ENCODE measurements at places on chromosomes 13 and 19. TPM values are rescaled to one million over a fixed set of nuclear protein-coding genes. Genes with fewer than 3 reads are reported as not detected.
A peak's percentile ranks its signal among the peaks of the same experiment; 100 is the strongest.

CACNA1A gene
- 0.20 TPM for total RNA-seq

DNA sequence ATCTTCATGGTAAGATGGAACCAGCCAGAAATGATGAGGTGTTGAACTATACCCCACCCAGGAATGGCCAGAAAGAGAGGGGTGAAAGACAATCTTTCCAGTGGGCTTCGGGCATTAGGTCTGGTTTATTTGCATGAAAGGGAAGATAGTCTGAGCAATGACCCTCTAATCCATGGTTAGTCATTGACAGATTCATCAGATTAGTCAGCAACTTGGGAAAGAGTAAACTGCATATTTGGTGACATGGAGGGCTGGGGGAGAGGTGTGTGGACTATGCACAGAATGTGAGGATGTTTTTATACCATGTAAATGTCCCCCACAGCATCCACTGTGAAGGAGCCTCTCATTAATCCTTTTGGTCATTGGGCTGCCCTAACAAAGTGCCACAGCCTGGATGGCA is 30.1 kb upstream of the USP12 start:
- no peak for DNase-seq
- H3K4me3 ChIP-seq, result no peak overlapping the region
- no peak overlapping the region for H3K27ac ChIP-seq
- H3K4me1 ChIP-seq, result no peaks in the 10 kb centered on the region
- no peaks in the 10 kb centered on the region for H3K36me3 ChIP-seq

DNA sequence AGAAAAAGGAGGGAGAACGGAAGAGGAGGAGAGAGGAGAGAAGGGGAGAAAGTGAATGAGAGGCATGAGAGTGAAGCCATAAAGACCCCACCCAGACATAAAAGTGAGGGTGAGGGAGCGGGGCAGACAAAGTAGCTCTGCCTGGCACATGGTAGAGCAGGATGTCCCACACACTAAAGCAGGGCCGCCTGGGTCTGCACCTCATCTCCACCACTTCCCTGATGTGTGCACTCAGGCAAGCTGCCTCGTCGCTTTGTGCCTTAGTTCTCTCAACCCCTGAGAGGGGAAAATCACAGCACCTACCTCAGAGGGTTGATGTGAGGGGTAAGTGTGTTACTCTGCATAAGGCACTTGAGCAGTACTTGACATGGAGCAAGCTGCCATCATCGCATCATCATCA is 488.1 kb downstream of the COG6 start:
- peaks cover 31% of the 10 kb centered on the region for H3K4me1 ChIP-seq
- H3K27ac ChIP-seq, result no peak overlapping the region
- H3K4me3 ChIP-seq, result no peak overlapping the region
- DNase-seq, result no peak

DNA sequence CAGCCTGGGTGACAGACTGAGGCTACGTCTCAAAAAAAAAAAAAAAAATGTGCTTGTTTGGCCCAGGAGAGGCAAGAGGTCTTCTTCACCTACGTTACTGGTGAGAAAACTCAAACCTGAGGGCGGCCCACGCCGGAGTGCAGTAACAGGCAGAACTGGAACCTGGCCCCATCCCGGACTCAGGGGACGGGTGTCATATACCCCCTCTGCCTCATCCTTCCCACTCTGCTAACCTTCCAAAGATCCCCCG is 414 bp upstream of the ADAT3 start:
- peak overlapping the region; percentile 70 for H3K27ac ChIP-seq
- peaks cover 15% of the 10 kb centered on the region for H3K4me1 ChIP-seq
- no peaks in the 10 kb centered on the region for H3K27me3 ChIP-seq
- no peak overlapping the region for H3K4me3 ChIP-seq
- H3K36me3 ChIP-seq, result no peaks in the 10 kb centered on the region

DNA sequence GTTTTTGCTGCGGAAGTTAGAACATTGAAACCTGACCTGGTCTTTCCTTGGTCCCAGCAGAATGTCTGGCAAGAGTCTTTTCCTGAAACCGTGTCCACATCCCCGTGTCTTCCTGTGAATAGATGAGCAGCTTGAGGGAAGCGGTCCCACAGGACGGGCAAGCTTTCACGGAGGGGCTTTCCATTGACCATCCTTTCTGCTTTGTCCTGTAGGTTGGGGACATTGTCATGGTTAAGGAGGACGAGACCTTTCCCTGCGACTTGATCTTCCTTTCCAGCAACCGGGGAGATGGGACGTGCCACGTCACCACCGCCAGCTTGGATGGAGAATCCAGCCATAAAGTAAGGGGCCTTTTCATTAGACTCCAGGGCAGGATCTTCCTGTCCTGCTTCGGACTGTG is 126.0 kb downstream of the ATP11A start:
- peaks cover 17% of the 10 kb centered on the region for H3K36me3 ChIP-seq
- no peak overlapping the region for H3K4me3 ChIP-seq
- H3K27ac ChIP-seq, result no peak overlapping the region
- H3K27me3 ChIP-seq, result no peaks in the 10 kb centered on the region
- no peak for DNase-seq

- H3K4me1 ChIP-seq, result peaks cover 59% of the 10 kb centered on the region
- H3K27ac ChIP-seq, result no peak overlapping the region
- no peak overlapping the region for H3K4me3 ChIP-seq
- DNase-seq, result no peak
- no peaks in the 10 kb centered on the region for H3K36me3 ChIP-seq
- H3K27me3 ChIP-seq, result no peaks in the 10 kb centered on the region
Observed at GRCh38 chr13:113205428-113205931, 3.0 kb downstream of the PCID2 start.

GRCh38 chr13:110812121-110812868 is 98.8 kb downstream of the ING1 start:
- no peak for DNase-seq
- no peak overlapping the region for H3K4me3 ChIP-seq
- no peaks in the 10 kb centered on the region for H3K36me3 ChIP-seq
- H3K27ac ChIP-seq, result no peak overlapping the region
- H3K4me1 ChIP-seq, result no peaks in the 10 kb centered on the region

- no peaks in the 10 kb centered on the region for H3K36me3 ChIP-seq
- no peak overlapping the region for H3K27ac ChIP-seq
- no peak for DNase-seq
- H3K27me3 ChIP-seq, result no peaks in the 10 kb centered on the region
Observed at GRCh38 chr13:80508031-80508430, 167.1 kb upstream of the SPRY2 start.

DNA sequence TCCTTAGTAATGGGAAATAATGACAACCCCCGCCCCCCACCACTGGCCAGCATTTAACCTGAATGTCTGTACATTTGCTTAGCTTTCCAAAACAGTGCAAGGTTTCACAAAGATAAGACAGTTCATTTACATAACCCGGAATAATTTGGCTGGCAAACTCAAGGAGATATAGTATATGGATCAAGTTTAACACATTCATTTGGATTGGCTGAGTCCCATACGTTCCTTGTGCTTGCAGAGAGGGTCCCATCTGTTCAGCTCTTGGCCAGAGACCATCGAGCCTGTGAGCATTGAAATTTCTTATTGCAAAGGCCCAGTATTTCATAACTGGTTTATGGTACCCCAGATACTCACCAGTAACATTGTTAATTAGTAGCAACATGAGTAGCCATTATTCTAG is 116.5 kb downstream of the GPC6 start:
- H3K4me1 ChIP-seq, result no peaks in the 10 kb centered on the region
- H3K27ac ChIP-seq, result no peak overlapping the region
- H3K36me3 ChIP-seq, result no peaks in the 10 kb centered on the region
- no peak for DNase-seq
- no peaks in the 10 kb centered on the region for H3K27me3 ChIP-seq
- no peak overlapping the region for H3K4me3 ChIP-seq

Measured in CD8-positive, alpha-beta memory T cell (primary cell).